NCI-H187 (cell line): ENCODE measurements at places on chromosomes 12 and 14.

GRCh38 chr12:115984616-115985015 lies 292.9 kb downstream of the MED13L start:
- DNase-seq = no peak

DNA sequence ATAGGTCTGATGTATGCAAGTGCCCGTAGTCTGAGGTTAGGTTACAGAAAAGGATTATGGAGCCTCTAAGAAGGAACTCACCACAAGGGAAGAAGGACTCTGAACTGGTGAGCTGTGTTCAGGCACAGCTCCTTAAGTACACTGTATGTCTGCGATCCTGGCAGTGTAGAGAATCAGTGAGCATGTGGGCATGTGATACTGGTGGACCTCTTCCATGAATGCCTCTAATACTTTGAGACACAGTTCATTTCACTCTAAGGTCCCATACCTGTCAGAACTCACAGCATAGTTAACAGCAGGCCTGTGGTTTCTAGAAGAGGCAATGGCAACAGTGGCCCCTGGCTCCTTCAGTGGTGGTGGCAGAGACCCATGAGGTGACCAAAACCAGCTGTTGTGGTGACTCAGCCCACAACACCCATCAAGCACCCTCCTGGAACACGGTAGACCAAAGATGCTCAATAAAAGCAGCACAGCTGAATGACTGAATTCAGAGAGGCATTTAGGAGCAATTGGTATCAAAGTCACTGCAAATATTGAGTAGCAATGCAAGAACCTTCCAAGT lies 6.9 kb upstream of the OR6J1 start:
- DNase-seq = no peak

GRCh38 chr14:85122690-85123089 lies 407.3 kb upstream of the FLRT2 start:
- DNase-seq = no peak

- DNase-seq = peak; percentile 64
Observed at GRCh38 chr12:6235499-6235898, 35.3 kb downstream of the CD9 start.

GRCh38 chr14:73660511-73660910 lies 15.7 kb downstream of the DNAL1 start:
- no peak for DNase-seq
